ENCODE measurements at places on chromosomes 12 and 14.

DNA sequence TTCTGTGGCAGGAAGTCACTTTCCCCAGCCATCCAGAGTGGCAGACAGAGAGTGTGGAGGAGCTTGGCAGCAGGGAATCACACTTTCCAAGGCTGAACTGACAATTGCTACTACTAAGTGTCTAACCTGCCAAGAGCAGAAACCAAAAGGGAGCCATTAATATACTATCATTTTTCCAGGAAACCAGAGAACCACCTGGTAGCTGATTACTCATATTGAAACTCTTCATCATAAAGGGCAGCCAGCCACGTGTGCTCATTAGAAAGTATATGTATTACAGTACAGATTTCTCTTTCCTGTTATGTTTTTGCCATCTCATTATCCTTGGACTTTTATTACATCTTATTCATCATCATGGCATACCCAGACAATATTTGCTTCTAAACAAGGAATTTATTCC, 374.9 kb downstream of the GXYLT1 start:
- DNase-seq, result no peak

DNA sequence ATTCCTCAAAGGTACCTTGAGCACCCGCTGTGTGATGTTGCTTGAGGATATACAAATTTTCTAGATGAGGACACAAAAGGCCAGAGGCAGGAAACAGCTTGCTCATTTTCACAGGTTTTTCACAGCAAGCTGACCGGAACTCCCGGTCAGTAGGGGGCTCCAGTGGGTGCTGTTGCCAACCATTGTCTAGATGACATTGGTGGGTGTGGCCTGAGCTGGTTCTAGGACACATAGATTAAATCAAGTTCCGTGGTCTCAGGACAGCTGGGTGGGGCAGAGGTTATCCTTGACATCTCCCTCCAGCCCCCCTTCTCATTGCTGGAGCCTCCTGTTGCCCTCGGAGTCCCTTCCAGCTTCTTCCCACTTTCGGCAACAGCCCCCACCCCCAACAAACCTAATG, 153.6 kb upstream of the FKBP4 start:
- DNase-seq, result no peak

DNA sequence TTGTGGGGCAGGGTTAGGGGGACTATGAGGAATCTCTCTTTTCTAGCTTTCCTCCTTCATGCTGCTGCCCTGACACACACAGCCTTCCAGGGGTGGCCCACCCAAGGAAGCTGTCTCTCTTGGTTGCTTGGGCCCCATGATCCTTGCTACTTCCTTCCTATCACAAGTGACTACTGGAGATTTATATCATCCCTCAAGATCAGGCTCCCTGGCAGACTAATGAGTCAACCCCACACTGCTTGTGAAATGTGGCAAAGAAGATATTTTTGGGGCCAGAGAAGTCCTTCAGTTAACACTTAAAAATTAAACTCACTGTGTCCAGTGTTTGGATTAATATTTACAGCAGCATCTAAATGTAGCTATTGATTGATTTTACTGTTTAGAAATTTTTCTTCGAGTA, 1.5 kb downstream of the OR4E1 start:
- no peak for DNase-seq

DNA sequence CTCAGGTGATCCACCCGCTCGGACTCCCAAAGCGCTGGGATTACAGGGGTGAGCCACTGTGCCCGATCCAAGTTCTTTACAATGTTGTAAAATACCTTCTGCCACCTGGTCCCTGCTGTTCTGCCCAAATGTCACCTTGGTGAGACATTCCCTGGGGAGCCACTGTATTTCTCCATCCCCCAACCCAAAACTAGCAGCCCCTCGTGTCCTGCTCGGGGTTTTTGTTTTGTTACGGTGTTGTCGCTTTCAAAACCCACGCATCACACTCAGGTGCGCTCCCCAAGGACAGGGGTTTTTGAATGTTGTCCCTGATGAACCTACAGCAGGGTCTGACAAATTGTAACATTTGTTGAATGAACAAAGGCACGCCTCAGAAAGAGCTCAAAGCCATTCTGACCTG, 37.4 kb downstream of the CAMKK2 start:
- no peak for DNase-seq

DNA sequence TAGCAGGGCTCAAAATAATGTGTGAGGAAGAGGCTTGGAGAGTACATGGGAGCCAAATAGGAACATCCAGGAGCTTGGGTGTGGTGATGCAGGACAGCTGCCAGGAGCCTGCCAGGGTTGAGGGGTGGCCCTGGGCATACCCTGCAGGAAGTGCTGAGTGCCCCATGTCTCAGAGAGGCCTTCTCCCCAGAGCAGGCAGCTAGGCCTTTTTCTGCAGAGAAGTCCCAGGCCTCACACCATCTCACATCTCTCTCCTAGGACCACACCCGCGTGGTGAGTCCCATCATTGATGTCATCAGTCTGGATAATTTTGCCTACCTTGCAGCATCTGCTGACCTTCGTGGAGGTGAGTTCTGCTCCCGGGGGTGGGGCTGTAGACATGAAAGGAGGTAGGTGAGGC, 66.9 kb downstream of the ERH start:
- DNase-seq, result no peak

- DNase-seq, result no peak
Observed at GRCh38 chr12:120836114-120836684, 68.0 kb downstream of the SPPL3 start.

DNA sequence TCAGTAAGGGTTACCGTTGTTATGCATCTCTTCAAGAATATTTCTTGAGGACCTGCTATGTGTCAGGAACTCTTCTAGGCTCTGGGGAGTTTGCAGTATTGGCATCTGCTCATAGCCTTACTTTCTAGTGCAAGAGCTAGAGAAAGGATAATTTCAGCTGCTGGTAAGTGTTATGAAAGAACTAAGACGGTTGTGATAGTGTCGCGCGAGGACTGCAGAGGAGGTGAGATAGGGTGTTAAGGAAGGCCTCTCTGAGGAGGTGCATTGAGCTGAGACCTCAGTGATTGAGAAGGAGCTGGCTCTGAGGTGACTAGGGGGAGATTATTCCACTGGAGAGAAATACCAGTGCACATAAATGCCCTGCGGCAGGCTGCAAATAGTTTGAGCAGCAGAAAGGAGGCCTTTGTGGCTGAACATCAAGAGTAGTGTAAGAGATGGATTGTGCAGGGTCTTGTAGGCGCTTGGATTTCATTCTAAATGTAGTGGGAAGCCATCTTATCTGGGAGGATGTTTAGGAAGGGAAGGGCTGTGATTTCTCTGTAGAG, 824 bp downstream of the DDX55 start:
- DNase-seq, result no peak

DNA sequence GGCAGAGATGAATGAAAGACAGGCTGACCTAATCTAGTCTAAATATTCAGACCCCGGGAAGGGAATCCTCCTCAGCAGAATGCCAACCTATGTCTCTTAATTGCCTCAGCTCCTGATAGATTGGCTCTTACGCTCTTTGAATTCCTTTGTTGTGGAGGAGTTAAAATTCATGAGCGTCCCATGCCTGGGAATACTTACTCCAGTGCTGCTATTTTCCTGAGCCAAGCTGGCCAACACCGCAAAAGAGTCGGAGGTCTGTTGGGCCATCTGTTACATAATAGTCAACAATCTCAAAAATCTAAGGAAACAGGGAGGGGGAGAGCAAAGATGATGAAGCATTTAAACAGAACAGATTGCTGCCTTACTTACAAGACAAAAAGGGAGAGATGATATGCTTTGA, 182.8 kb downstream of the ASCL1 start:
- no peak for DNase-seq

DNA sequence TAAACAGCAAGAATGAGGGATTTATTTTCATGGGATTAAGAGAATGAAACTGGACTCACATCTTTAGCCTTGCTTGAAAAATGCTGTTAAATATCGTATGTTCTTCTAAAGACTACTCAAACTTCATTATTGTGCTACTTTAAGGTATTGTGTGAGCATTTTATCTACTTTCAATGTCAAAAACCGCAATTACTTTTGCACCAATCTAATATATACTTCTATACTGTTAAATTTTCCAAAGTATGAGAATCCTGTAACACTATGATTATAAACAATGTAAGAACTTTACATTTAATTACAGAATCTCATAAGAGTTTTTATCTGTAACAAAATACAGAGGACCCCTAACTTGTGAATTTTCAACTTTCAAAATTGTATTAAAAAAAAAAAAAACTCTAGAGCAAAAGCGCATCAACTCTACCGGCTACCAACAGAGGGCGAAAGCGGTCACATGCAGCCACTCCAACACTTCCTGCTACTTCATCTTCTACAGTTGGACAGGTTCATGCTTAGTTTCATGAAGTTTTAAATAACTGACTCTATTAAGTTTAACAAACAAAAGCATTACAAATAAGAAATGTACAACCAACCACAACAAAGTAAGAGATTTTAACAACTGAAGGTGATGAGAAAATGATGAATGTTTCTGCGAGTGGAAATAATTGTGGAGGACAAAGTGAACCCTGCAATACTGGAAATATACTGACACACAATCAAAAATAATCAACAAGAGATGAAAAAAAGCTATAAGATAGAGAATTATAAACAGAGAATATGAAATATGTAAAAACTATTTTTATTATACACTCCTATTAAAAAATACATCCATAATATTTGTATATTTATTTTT, 210.9 kb downstream of the MED13L start:
- DNase-seq, result no peak

DNA sequence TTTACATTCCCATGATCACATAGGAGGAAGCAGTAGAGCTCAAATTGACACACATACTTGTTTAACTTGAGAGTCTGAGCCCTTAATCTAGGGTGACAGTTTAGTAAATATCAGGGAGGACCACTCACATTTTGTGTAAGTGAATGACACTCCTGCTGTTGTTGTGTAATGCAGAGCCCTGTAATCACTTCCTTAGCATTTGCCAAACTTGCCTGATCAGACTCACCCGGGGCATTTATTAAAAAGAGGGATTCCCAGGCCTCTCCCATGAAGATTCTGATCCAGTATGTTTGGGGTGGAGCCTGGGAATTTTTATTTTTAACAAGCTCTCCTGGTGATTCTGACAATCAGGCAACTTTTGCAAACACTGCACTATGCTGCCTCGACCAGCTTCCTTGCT, 119.6 kb downstream of the NUAK1 start:
- no peak for DNase-seq
